ENCODE measurements at places on chromosomes 2 and 18.

DNA sequence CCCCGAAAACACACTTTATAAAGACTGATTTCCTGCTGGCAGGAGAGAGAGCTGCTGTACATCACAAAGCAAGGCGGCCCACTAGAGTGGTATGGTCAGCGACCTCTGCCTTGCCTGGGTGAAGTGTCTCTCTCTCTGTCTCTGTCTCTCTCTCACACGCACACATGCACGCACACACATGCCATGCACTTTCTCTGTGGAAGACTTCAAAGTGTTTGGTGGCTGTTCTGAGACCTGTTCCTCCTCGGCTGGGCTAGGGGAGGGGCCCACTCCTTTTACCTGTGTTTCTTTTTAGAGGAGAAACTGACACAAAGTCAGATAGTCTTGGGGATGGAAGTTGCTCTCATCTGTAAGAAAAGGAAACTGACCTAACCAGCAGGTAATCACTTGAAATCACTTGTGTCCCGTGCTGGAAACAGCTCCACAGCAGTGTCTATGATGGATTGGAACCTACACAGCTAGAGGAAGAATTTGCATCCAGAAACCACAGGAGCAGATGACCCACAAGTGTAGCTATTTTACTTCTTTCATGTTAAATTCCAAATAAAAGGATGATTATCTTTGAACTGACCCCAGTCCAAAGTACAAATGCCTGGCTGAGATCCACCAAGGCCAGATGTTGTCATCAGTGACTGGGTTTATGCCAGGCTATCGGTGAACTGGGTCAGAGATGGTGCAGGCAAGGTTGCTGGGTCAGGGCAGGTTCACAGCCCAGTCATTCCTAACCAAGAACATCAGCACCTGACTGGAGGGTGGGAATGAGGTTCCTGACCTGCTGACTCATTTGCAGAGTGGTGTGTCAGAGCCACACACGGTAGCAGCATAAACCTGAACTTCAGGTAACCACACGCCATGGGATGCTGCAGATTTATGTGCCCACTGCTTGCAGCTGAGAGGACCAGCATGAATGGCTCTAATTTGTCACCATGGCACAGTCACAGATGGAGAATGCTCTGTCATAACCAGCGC is 63.0 kb downstream of the NPAS2 start:
- no peak for DNase-seq

GRCh38 chr18:40738321-40738880 is 1216.6 kb upstream of the PIK3C3 start:
- no peak for DNase-seq

- no peak for DNase-seq
These were observed 19.6 kb upstream of the FTCDNL1 start for GRCh38 chr2:199870581-199870980.

DNA sequence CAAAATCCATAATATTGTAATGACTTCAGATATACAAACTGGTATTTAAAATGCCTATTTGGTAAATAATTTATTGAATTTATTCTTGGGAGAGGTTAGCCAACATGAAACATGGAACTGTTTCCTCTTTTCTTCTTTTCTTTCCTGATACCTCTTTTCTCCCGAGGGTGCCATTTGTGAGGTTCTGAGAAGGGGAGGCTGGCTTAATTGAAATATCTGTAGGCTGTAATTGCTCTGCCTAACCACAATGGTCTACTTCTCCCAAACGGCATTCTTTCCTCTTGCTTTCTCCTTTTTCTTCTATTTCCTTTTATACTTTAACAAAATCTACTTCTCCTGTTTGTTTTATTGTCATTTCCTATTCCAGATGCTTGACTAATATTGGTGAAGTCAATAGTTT is 114.9 kb downstream of the TCF4 start:
- DNase-seq: no peak

GRCh38 chr2:190984595-190984994 is 29.4 kb downstream of the STAT1 start:
- no peak for DNase-seq

GRCh38 chr2:46847726-46848412 is 67.7 kb downstream of the MCFD2 start:
- no peak for DNase-seq

DNA sequence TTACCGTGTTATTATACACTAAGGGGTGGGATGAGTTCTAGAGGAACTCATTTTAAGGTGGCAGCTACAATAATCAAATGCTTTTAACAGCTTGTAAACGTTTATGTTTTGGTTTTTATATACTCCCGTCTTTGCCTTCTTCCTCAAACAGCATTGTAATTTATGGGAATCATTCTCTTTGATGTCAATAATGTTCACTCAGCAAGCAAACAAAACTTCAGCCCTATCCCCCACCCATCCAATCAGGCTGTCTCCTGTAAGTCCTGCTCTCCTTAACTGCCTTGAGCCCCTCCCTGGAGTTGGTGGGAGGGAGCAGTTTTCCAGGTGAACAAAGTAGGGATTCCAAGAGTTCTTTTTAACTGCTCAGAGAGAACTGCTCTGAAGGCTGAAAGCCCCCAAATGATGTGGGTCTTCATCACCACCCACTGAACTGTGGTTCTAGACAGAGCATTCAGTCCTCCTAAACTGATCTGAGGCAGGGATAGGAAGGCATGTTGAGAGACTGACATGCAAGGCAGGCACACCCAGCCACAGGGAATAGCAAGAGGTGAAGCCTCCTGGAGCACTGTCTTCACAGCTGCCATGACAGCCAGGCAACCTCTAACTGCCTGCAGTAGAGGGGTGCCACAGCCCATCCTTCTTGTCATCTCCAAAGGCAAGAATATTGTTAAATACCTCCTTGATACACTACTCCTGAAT is 17.5 kb downstream of the MYO5B start:
- DNase-seq: no peak

DNA sequence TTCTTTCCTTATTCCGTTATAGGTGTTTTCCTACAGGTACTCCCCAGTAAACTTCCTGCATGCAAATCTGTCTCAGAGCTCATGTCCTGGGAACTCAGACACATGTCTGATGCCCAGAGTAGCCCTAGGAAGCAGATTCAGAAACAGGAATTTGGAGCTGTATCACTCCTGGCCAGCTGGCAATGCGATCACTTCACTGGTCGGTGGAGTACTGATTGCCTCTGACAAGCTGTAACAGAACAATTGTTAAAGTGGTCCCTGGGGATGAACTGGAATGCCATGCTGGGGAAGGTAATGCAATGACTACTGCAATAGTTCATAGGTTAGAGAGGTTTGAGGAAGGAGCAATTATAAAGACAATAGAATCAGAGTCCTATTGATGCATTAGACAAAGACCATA is 131.6 kb upstream of the DOCK10 start:
- DNase-seq: no peak

- no peak for DNase-seq
These were observed 382.3 kb upstream of the CRIM1 start for GRCh38 chr2:35973132-35973736.

All from activated naive CD4-positive, alpha-beta T cell (primary cell).